Cortex of kidney (tissue), 1 donor: ENCODE measurements at places on chromosomes 2 and 18.

- DNase-seq, result no peak
Observed at GRCh38 chr2:222332116-222332515, 33.3 kb upstream of the PAX3 start.

DNA sequence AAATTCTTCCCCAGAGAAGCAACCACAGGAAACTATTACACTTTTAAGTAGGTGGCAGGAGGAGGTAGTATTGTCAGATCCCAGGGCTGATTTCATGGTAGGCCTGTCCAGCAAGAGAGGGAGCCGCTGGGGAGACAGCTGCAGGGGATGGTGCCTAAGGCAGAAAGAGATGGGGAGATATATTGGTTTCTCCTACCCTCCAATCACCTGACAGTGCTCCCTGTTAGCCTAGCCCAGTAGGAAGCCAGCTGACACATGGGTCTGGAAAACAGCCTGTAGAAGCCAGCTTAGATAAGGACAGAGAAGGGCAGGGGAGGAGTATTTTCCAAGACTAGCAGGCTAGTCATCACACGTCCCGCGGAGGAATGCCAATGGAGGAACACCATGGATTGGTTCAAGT is 8.2 kb upstream of the SPOPL start:
- no peak for DNase-seq

- DNase-seq, result no peak
Observed at GRCh38 chr2:222043897-222044296, 254.9 kb downstream of the PAX3 start.

- DNase-seq, result no peak
Observed at GRCh38 chr2:38898256-38898655, 8.6 kb downstream of the ARHGEF33 start.

DNA sequence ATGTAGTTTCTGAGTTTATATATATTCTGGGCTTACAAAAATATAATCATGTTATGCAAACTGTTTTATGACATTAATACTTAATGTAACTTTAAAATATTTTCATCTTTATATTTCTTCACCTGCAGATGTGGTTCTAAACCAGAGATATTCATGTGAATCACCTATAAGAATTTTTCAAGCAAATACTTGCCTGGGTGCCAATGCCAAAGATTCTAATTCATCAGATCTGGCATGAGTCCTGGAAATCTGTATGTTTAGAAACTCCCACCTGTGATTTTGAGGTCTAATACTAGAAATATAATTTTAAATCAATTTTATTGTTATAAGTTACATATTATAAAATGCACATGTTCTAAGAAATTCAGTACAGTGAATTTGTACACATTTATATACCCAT is 19.9 kb upstream of the DNAH6 start:
- DNase-seq, result no peak

DNA sequence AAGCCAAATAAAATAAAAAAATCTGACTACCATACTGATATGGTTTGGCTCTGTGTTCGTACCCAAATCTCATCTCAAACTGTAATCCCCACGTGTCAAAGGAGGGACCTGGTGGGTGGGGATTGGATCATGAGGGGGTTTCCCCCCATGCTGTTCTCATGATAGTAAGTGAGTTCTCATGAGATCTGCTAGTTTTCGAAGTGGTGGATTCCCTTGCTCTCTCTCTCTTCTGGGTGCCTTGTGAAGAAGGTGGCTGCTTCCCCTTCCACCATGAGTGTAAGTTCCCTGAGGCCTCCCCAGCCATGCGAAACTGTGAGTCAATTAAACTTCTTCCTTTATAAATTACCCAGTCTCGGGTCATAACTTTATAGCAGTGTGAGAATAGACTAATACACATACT is 123.8 kb upstream of the WDSUB1 start:
- DNase-seq, result no peak

GRCh38 chr2:9639000-9639602 is 8.3 kb upstream of the YWHAQ start:
- no peak for DNase-seq

- no peak for DNase-seq
Observed at GRCh38 chr18:29326214-29326613, 1149.3 kb upstream of the CDH2 start.

DNA sequence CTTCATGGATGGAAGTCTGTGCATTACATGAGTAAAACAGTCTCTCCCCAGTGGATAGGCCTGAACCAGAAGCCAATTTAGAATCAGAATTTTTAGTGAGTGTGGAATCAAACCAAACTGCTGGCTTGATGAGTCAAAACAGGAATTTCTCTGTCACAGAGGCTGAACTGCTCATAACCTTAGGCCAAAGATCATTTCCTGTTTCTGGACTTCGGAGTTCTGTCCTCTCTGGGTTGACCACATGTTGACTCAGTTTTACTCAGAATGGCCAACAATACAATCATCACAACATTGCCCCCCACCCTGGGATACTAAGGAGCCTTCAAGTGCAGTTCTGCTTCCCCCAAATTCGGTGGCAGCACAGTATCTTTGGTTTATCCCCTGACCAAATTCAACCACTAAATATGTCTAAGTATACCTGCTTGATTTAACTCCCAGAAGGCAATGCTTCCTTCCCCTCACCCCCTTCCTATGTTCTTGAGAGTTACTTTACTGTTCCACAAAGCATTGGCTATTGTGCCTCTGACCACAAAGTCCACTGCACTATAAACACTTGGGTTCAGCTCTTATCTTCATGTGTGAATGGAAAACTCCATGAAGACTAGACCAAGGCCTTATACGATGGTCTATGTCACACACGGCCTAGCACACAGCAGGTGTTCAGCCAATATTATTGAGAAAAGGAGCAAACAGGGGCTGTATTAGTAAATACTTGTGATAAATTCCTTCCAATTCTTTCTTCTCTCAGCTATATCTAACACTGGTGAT is 67.8 kb downstream of the NXPH2 start:
- no peak for DNase-seq

GRCh38 chr2:188693771-188694170 is 280.4 kb upstream of the COL3A1 start:
- no peak for DNase-seq

GRCh38 chr2:67322353-67323001 is 74.7 kb upstream of the ETAA1 start:
- no peak for DNase-seq

DNA sequence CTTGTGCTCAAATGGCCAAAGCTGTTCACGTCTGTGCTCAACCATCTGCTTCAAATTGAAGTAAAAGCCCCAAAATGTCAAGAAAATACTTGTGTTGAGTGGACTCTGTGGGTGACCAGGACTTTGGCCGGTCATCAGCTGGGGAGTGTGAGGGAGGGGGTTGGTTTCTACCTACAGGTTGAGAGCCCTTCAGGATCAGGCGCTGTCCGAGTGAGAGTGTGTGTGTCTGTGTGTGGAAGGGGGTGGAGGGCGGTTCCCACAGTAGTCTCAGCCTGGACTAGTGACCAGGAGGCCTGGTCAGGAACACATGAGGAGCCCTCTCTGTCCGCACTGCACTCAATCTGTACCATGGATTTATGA is 34.2 kb downstream of the ATOH8 start:
- no peak for DNase-seq

- no peak for DNase-seq
Observed at GRCh38 chr2:223019987-223020717, 31.8 kb upstream of the KCNE4 start.

- no peak for DNase-seq
Observed at GRCh38 chr18:45399146-45399545, 216.1 kb upstream of the SLC14A2 start.

DNA sequence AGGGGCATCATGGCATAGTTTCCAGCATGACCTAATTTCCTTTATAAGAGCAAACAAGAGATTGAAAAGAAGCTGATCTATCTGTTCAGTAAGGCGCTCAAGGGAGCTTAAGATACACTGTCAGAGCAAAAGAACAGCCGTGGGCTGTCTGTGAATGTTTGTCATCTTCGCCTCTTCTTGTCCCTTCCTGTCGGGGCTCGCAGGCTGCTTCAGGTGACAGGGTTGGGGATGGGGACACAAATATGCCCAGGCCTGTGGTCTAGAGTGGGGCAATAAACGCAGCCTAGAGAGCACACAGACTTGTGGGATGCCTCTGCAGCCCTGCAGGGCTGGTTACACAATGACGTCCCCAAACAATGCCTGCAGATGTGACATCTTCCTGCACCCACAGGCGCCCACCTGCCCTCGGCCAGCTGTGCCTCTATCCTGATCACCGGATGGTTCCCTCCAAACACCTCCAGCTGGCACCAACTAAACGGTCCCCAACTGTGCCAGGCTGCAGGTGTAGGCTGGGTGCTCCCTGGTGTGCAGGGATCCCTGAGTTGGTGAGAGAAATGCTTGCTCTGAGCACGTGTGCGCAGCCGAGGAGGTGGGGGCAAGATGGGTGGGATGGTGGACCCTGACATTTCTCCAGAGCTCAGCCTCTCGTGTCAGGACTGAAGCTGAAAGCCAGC is 72.8 kb downstream of the EDAR start:
- no peak for DNase-seq

GRCh38 chr2:72570413-72570812 is 255.4 kb downstream of the EXOC6B start:
- DNase-seq, result no peak

GRCh38 chr2:106867196-106867953 is 18.6 kb downstream of the ST6GAL2 start:
- no peak for DNase-seq

DNA sequence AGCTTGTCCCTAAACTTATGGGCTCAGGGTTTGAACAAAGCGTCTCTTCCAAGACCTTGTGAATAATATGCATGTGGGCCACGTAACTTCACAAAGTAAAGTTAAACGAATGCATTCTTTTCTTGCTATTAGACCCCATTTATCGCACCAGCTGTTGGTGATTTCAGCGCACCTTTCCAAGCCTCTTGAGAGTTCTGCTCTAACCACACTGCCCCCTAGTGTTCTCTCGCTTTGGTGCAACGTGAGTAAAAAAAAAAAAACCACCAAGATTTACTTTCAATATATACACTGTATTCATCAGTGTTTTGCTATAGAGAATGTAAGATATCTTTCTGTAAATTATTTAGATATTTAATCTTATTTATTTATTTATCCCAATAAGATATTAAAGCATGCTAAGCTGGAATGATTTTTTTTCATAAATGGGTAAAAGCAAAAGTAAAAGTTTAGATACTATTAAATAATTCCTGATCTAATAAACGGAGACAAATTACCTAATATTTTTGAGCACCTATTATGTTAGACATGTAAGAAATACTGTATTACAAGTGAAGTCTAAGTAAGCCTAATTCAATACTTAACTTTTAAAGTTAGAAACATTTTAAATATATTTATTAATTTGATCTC is 459.5 kb downstream of the DLGAP1 start:
- no peak for DNase-seq

DNA sequence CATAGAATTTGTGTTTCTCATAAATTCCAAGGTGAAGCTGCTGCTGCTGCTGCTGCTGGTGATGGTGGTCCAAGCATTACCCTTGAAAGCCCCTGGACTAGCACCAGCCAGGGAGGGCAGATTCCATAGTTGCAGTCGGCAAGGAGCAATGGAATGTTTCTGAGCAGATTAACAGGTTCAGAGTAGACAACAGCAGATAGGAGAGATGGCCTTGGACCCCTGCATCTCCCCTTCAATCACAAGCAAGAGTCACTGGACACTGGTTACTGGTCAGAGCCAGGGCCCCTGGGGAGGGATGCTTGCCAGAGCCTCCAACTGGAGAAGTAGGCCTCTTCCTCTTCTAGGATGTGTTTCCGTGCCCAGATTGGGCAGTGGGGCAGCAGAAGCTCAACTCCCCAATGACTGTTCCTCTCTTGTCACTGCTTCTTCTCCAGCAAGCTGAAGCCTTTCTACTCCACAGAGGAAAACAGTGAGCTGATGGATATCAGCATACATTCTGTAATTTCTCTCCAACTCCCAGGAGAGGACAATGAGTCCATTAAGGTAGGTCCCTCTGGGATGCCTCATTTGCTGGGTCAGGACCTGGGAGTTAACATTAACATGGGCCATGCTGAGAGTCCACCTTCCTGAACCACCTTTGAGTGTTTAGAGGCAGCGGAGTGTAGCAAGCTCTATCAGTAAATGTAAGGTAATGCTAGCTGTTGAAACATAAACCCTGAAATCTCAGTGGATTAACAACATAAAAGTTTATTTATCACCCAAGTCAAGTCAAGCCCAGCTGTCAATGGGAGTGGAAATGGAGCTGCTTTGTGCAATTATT is 35.3 kb downstream of the MROH2A start:
- no peak for DNase-seq

DNA sequence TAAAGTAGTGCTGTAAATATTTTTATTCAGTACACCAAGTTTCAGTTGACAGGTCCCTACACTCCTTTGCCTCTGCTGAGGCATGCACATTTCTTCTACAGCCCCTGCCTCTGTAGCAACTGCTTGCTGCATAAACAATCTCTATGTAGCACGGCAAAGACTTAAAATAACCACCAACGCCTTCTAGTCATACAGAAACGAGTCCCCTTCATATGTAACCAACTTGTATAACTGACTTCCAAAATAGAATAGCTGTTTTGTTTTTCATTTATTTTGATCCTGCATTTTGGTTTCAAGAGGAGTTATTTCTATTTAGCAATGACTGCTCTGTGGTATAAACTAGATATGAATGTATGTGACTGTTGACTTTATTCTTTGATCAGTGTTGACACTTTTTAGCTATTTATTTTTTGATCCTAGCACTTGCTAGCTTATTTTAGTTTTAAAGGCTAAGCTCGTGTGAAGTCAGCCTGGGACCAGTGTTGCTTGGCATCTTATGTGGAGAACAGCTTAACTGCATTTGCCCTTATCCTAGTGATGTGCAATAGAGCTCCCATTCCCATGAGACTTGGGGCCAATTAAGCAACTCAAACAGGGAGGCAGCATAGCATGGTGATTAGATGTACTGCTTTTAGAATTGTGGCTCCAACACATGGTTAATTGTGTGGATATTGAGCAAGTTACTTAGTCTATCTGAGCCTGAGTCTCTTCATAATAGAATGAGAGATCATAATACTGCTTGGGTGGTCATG is 79.6 kb downstream of the HRH4 start:
- no peak for DNase-seq
